ENCODE measurements at places on chromosomes 3 and 15.

DNA sequence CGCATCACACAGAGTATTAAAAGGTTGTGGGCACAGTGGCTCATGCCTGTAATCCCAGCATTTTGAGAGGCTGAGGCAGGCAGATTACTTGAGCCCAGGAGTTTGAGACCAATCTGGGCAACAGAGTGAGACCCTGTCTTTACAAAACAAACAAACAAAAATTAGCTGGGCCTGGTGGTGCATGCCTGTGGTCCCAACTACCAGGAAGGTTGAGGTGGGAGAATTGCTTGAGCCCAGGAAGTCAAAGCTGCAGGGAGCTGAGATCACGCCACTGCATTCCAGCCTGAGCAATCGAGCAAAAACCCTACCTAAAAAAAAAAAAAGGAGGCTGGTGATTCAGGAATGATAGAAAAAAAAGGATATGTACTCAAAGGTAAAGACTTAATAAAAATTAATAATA, 28.2 kb upstream of the ST6GAL1 start:
- no peak for DNase-seq

DNA sequence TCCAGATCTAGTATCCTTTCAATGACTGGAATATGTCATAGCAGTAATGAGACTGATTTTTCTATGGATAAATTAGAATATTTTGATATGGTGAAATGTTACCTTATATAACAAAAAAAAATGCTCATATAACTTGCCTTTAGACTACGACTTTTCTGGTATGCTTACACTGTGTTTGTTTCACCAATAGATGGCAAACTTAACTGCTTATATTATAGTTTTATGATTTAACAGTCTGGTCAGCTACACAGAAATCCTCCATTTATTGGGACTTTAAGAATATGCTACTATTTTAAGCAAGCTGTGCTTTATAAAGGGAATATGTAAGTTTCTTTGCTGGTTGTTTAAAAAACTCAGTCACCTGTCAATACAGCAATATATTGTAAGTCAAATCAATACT, 205.6 kb downstream of the VGLL3 start:
- no peak for DNase-seq

DNA sequence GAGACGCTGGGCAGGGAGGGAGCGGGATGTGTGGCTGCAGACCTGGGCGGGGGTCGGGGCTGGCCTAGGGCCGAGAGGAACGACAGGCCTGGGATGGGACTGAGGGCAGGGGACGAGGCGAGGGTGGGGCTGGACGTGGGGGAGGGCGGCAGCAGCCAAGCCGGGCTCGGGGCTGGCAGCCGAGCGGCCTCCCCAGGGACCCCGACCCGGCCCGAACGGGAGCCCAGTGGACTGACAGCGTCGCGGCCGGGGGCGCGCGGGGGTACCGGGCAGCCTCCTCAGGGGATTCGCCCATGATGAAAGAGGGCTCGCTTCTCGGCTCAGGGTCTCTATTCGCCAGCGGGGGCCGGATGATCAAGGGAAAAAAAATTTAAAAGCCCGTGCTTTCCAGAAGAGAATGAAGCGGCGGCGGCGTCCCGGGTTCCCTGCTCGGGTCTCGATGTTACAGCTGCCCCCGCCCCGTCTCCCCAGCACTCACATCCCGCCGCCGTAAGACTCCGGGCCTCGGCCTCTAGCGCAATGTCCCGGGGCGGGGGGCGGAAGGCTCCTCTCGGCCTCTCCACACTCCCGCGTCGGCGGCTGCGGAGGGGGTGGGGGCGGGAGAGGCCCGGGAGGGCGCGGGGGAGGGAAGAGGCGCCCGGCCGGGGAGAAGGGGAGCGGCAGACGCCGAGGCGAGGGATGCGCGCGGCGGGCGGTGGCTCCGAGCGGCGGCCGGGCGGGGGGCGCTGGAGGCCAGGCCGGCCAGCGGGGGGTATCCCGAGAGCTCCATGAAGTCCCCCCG, 4.3 kb downstream of the PTH1R start:
- peak; percentile 46 for DNase-seq

GRCh38 chr15:98025237-98025636, 64.7 kb downstream of the ARRDC4 start:
- DNase-seq, result no peak

DNA sequence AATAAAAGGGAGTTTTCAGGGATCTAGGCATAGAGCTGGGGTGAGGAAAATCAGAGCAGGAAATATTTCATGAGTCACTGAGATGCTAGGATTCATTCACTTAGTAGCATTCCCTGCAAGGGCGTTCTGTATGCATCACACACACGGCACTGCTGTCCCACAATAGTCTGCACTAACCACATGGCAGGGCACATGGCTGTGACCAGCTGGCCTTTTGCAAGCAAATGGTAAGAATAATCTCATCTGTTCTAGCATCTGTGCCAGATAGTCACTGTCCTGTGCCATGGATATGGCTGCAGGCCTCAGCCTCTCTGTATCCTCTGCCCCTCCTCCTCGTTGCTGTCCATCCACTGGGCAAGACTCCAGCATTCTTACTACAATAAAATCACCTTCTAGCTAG, 37.8 kb downstream of the BOC start:
- no peak for DNase-seq

GRCh38 chr3:174955513-174956016, 96.4 kb downstream of the NAALADL2 start:
- DNase-seq, result no peak

DNA sequence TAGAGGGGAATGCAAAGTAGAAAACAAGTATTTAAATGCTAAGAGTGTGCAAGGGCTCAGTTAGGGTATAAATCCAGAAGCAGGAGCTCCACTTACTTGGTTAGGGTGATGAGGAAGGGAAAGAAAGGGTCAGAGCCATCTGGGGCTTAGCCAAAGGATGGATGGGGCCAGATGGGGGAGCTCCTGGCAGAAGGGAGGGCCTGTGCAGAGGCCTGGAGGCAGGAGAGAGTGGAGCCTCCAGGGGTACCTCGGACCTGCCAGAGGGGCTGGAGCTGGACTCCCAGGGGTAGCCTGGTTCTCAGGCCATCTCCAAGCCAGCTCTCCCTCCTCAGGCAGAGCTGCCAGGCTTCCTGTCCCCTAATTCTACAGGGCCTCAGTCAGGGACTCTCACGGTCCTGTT, 506.3 kb downstream of the SHQ1 start:
- DNase-seq, result no peak

DNA sequence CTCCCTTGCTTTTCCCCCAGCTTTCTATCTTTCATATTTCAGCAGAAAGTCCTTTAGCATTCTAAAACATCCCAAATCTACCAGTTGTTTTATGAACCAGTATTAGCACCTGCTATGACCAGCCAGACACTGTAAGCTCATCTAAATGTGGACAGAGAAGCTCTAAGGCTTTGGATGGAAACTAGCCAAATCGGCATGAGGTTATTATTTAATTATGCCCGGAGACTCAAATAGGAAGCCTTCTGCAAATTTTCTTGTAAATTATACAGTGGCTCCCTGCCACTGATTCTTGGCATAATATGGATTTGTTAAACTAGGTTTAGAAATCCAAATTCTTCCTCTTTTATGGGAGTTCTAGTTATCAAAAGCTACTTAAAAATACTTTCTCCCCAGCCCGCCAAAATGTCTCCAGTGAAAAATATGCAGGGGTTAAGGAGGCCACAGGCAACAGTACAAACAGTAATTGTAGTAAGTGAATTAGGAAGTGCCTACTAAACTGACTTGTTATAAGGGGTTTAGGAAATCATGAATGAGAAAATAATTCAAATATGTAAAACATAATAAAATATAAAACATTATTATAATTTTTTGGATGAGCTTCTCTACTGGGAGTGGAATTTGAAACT, 15.4 kb downstream of the MYH15 start:
- no peak for DNase-seq

DNA sequence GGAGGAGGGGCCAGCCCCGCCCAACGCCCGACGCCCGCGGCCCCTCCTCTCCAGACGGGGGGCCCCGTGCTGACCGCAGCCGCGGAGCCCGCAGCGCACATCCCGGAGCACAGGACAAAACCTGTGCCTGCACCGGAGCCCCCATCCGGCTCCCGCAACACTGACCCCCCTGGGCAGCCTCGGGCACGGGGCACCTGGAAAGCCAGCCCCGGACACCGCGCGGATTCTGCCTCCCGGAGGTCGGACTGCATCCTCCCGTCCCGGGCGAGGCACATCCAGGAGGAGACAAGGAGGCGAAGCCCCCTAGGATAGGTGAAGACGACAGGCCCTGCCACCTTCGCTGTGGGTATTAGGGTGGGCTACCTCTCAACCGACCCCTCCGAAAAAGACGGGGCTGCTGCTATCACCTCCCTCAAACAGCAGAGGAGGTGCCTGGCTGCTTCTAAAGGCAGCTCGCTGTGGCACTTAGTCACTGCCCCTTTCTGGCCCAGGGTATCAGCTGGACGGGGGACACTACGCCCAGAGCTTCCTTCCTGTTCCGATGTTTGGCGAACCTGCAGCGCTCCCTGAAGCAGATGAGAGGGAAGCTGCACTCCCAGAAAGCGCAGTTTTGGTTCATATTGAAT, 10.6 kb downstream of the XXYLT1 start:
- DNase-seq, result peak; percentile 44

GRCh38 chr3:29937185-29937584, 656.3 kb downstream of the RBMS3 start:
- DNase-seq, result no peak

DNA sequence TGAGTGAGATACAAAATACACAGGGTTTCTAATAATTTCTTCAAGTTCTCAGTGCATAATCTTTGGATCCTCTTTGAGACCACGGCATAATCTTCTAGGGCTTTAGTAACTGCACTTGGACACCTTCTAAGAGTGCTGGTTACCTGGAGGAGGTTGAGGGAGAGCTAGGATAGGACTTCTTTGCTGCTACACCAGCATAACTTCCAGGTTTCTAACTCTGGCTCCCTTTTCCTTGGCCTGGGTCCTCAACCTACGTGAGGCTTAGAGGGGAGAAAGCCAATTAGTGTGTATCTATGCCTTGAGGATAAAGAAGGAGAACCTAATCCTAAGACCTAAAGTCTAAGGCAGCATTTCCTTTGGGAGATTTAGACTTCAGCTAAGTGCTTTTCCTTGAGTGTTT, 184.8 kb downstream of the LSAMP start:
- DNase-seq, result no peak

DNA sequence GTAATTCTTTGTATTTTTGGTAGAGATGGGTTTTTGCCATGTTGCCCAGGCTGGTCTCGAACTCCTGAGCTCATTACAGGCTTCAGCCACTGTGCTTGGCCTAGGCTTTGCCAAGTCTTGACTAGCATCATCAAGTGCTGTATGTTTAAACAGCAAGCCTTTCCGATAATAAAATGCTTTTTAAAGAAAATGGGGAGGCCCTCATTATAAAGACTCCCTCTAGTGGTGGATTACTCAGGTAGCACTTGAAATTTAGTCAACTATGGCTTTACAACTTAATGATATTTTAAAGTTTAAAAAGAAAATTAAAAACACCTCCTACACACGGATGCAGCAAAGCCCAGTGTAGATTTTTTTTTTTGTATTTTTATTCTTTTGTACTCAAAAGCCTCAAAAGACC, 213.6 kb downstream of the GAP43 start:
- no peak for DNase-seq

- DNase-seq, result no peak
Observed at GRCh38 chr3:2261747-2262146, 163.1 kb downstream of the CNTN4 start.

- no peak for DNase-seq
Observed at GRCh38 chr3:172320468-172320867, 127.8 kb downstream of the GHSR start.

All from stimulated activated CD4-positive, alpha-beta T cell treated with anti-CD3 and anti-CD28 coated beads, Interleukin-15, amount 100 ng/mL, for 24 hours (primary cell).